ENCODE measurements at places on chromosomes 1 and 21.
A peak's percentile ranks its signal among the peaks of the same experiment; 100 is the strongest.

DNA sequence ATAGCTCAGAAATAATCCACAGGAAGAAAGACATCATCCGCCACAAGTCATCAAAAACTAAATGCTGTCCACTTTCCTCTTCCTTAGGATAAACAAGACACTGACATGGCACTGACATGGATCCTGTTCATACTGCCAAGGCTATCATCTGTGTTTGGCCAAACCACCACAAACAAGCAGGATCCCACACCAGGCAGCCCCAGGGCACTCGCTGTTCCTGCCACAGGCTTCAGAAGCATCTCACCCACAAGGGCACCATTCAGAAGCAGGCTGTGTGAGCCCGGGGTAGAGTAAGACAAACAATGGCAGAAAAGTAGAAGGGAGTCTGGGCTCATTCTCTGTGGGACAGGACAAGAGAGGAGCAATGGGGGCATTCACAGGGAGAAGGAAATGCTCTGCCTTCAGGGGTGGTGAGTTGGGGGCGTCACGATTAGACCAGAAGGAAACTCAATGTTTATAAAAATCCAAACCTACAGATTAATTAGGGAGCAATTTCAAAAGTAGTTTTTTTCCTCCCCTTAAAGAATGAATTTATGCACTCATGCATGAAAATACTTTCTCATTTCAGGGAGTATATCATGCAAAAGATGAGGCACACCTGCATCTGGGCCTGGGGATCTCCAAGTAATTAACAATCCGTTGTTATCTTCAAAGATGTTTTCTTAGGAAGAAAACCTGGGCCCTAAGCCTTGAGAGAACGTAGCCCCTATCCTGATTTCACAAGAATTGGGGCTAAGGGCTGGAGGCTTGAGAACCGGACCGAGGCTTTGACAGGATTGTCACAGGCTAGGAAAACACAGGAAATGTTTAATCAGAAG lies 43.3 kb upstream of the ATP1A1 start:
- no peak for DNase-seq

GRCh38 chr1:203513585-203514031 lies 19.7 kb downstream of the OPTC start:
- no peak for DNase-seq

DNA sequence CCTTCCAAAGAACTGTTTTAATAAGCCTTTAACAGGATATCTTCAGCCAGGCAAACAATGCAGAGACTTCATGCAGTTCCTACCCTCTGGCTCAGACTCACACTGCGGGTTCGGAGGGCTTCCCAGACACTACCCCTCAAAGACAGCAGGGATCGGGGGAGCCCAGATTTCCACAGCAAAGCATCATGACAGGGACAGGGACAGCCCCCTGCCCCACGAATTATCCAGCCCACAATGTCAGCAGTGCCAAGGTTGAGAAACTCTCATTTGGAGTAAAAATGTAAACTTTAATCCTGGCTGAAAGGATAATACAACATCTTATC lies 20.1 kb downstream of the NPHP4 start:
- no peak for DNase-seq

DNA sequence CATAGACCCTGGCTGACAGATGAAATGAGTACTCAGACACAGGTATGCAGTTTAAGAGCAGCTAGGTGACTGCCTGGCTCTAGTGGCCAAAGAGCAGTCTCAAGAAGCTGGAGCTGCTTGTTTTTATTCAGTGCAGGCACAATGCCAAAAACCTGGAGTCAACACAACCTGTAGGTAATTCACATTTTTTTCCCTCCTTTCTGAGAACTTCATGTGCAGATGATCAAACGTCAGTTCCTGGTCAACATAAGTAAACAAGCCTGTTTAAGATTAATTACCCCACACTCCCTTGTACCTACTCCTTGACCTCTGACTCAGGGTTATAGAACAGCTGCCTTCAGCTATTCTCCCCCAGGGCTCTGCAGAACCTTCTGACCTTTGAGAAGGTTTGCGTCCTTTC lies 17.3 kb upstream of the ACADM start:
- no peak for DNase-seq

DNA sequence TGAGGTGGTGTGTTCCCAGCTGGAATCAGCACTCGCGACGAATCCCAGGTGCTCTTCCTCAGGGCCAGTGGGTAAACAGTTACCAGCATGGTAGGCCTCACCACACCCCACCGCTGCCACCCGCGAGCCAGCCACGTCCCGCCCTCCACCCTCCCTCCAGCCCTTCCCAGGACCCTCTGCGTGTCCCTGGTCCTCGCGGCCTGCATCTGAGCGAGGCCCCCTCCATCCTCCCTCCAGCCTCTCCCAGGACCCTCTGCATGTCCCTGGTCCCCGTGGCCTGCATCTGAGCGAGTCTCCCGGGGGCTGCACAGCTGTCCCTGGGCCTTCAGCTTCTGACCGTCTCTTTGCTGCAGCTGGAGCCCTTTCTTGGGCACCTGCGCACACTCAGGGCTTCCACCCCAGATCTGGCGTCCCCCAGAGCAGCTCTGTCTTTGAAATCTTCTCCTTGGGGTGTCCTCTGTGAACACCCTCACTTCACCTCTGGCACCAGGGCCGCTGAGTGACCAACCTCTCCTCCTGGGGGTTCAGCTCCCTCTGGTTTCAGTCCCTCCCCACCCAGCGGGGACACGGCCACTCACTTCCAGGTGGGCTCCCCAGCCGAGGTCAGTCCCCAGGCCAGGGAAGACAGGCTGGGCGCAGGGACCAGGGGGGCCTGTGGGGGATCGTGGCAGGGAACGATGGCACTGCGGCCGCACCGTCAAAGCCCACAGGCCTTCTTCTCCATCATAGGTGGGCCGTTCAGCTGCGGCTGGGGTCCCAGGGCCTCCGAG lies 57.8 kb upstream of the COL6A2 start:
- no peak for DNase-seq

DNA sequence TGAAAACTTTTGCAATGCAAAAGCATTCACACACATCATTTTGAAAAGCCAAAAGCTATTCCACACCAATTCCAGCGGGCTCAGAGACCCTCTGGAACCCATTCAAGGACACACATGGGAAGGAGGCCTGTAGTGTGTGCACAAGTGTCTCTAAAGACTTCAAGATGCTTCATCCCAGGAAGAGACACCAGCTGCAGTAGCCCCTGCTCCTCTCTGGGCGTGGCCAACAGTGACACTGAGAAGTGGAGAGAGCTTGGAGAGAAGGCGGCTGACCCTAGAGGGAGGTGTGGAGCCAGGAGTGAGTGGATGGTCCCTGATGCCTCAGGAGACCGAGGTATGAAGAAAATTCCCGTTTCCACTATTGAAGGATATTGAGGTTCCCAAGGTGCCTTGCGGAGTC lies 14.9 kb upstream of the TNNI1 start:
- DNase-seq, result no peak

DNA sequence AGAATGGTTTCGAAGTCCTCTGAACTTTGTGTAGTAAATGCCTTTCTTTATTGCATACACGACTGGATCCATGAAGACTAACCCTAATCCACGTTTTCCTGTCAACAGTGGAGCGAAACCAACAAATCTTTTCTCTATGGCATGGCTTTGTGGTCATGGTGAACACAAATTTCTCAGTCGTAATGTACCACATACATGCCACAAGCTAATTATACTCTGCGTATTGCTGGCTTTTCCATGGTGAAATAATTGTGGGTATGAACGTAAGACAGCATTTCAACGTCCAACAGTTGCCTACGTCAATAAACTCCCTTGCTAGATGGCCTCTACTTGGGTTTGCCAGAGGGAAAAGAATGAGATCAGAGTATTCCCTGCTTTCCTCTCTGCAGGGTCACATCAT lies 27.5 kb downstream of the INTS7 start:
- DNase-seq, result no peak

DNA sequence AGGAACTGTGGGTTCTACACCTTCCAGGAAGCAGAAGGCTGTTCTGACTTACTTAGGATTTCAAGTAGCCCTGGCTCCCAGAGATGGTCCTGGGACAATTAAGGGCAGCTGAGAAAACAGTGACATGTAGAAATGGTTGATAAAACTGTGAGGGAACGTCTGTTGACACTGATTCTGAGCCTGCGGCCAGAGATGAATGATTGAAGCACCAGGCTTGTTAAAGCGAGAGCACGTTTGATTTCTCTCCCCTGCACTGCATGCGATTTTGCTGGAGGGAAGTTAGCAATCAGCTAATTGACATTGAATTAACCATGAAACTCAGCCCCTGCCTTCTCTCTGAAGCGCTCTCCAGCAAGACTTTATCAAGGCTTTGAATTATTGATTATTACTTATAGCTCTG lies 29.9 kb upstream of the POU3F1 start:
- DNase-seq, result no peak

GRCh38 chr1:3749512-3749911 lies 2.7 kb upstream of the CCDC27 start:
- no peak for DNase-seq

DNA sequence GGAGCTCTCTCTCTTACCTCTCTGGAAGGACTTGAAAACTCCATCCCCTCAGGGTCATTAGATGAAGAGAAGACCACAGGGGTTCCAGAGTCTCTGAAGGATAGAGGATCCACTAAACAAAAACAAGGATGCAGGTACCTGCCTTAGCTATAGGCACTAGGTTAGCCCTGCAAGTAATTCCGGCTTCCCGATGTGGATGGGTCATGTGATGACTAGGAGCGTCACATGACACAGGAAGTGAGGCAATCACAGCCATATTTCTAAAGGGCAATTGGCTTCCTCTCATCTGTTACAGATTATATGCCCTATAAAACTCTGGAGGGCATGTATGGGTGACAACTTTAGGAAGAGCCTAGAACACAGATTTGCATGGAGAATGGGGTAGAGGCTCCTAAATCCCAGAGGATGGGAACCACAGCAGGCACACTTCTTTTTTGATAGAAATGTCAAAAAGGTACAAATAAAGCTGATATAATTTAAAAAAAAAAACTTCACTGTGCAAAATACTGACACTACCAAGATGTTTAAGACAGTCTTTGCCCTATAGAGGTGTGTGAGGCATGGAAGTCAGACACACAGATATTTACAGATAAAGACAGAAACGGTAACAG lies 14.1 kb downstream of the ENTREP3 start:
- peak; percentile 82 for DNase-seq

DNA sequence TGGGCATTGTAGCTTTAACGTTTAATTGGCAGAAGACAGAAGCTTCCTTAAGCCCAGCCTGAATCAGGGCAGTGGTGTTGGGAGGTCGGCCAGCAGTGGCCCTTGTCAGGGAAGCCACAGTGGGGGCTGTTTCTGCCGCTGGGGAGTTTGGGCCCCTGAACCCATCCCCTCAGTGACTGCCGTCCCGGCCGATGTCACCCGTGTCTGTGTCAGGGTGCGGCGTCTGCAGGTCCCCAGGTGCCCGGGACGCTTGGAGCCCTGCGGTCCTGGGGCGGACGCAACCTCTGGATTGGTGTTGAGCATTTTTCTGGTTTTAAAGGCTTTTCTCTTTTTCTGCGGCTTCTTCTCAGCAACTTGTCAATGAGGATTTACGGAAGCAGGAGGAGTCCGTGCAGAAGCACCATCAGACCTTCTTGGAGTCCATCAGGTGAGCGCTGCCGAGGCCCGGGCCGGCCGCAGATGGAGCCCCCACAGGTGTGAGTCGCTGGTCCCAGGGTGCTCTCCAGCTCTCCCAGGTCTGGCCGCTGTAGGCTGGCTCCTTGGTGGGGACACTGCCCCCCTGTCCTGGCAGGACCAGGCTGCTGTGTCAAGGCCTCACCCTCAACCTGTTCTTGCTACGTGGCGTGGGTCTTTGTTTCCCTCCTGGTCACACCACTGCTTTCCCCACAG lies 2.3 kb downstream of the ATAD3C start:
- no peak for DNase-seq

DNA sequence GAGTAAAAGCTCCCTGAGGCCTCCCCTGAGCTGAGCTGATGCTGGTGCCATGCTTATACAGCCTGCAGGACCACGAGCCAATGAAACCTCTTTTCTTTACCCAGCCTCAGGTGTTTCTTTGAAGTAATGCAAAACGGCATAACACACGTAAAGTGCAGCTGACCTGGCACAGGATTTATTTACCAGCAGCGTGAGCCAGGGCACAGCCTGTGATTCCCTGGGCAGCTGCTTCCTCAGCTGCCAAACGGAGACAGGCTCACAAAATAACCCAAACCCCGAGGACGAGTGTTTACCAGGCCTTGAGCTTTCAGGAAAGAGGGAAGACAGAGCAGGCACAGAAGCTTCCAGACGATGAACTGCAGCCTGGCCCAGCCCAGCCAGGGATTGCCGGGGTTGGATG lies 120.6 kb upstream of the ARHGEF16 start:
- no peak for DNase-seq

- DNase-seq, result no peak
Observed at GRCh38 chr1:186225096-186225495, 150.0 kb downstream of the TPR start.

DNA sequence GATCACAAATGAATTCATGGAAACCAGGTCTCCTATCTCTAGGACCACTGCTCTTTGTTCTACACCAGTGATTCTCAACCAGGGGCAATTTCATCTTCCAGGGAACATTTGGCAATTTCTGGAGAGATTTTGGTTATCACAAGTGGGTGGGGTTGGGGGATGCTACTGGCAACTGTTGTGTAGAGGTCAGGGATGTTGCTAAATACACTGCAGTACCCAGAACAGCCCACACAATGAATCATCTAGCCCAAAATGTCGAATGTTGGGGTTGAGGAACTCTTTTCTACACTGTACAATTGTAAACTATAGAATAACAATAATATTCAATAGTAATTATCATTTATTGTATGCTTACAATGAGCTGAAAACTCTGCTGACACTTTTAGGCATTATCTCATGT lies 55.7 kb upstream of the UBE2U start:
- DNase-seq, result no peak

DNA sequence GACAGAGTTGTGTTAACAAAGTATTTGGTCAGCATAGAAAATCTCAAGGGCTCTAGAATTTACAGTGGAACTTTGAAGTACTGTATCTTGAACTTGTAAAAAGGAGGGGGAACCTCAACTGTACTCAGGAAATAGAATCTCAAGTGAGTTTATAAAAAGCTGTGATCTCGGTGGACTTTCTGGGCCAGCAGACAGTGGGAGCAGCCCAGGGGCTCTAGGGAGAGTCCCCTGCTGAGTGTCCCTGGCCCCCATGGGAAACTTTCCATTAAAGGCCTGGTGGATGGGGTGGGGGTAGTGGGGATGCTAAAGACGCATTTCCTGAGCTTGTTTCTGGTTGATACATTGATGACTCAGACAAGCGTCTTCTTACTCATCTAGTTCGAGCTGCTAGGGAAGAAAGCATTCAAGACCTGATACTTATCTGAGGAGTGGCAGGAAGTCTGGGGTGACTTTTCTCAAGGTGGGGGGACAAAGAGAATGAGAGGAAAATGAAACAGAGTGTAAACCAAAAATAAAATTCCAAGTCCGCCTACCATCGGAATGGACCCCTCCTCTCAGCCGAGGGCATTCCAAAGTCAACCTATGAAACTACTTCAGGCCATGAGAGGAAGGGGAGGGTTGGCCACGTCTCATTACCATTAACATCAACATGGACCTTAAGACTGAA lies 65.5 kb downstream of the NID1 start:
- peak; percentile 91 for DNase-seq

DNA sequence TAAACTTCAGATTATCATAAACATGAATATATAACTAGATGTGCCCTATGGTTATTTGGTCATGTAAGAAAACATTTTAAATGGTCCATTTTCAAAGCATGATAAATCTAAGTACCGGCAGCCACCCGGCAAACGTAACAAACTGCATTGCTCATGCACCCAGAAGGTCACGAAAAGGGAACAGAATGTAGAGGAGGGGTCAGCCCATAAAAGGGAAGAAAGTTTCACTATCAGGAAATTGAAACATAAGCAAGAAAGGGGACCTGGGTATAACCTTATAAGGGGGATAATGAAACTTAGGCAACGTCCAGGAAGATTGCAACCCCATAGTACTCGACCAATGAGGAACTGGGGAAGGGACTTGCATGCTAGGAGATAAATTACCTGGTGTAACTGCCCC lies 421.2 kb upstream of the ZRANB2 start:
- no peak for DNase-seq

GRCh38 chr1:32333251-32333963 lies 2.6 kb downstream of the MARCKSL1 start:
- no peak for DNase-seq

Data from CD4-positive, alpha-beta T cell treated with Interleukin-2 at 100 ng/mL for 4 hours (primary cell).